Anterior cingulate cortex (tissue), 58 donors: ENCODE measurements at places on chromosomes 1 and 21.

DNA sequence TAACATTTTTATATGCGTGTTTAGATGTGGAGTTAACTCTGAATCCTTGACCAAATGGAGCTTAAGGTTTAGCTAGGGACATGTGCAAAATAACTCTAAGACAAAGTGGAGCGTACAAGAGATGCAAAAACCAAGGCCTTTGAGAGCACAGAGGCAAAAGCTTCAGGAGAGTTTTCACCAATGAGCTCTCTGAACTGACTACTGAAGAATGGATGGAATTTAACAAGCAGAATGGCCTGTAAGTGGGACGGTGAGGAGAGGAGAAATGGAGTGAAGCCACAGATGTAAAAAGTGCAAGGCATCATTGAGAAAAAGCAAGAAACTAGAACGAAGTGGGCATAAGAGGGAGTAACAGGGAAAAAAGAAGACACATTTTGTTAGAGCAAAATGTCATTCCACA is 260.0 kb downstream of the RGS7 start:
- DNase-seq: no peak

- DNase-seq: no peak
Observed at GRCh38 chr1:160834945-160835565, 27.6 kb downstream of the CD244 start.

GRCh38 chr1:208054485-208054884 is 143.6 kb upstream of the CD34 start:
- DNase-seq: no peak

DNA sequence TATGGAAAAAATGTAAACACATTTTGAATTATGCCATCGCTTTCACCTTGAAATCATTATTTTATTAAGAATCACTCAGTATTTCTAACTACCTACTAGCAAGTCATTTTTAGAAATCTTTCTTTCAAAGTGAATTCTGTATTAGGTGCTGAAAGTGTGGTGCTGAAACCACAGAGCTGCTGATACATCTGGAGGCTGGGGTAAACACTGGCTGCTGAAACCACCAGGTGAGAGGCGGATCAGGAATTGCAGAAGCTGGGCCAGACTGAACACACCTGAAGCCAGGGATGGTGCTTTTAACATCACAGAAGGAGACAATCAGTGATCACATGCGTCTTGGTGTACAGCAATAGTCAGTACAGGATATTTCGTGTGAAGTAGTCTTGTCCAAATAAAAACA is 42.2 kb upstream of the KCNE1 start:
- no peak for DNase-seq

DNA sequence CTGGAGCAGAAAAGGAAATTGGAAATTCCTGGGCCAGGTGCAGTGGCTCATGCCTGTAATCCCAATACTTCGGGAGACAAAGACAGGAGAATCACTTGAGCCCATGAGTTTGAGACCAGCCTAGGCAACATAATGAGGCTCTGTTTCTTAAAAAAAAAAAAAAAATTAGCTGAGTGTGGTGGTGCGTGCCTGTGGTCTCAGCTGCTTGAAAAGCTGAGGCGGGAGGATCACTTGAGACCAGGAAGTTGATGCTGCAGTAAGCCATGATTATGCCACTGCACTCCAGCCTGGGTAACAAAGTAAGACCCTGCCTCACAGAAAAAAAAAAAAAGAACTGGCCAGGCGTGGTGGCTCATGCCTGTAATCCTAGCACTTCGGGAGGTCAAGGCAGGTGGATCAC is 56.7 kb downstream of the SRSF11 start:
- DNase-seq: no peak

GRCh38 chr1:48688102-48688760 is 88.5 kb downstream of the BEND5 start:
- no peak for DNase-seq

GRCh38 chr21:46011267-46011967 is 29.8 kb downstream of the COL6A1 start:
- DNase-seq: no peak

DNA sequence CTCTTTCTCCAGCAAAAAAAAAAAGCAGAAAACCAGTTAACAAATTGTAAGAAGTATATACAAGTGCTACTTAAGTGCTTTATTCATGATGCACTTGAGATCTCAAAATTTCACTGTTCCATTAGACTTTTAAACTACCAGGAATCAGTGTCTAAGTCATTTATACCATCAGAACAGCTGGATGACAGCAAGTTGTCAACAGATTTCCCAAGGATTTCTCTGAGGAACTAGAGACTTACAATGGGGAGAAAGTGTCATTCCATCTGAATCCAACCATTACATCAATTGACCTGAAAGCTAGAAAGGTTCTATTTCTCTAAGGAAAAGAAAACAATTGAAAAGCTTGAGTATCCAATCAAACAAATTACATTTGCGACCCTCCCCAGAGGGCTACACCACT is 43.8 kb downstream of the USH2A start:
- no peak for DNase-seq

- no peak for DNase-seq
Observed at GRCh38 chr1:173113015-173113741, 62.4 kb upstream of the TNFSF18 start.

- DNase-seq: no peak
Observed at GRCh38 chr21:15943009-15943666, 213.4 kb downstream of the USP25 start.

GRCh38 chr1:48187969-48188563 is 34.5 kb upstream of the SLC5A9 start:
- DNase-seq: no peak
